ENCODE measurements at places on chromosomes 7 and 10.

DNA sequence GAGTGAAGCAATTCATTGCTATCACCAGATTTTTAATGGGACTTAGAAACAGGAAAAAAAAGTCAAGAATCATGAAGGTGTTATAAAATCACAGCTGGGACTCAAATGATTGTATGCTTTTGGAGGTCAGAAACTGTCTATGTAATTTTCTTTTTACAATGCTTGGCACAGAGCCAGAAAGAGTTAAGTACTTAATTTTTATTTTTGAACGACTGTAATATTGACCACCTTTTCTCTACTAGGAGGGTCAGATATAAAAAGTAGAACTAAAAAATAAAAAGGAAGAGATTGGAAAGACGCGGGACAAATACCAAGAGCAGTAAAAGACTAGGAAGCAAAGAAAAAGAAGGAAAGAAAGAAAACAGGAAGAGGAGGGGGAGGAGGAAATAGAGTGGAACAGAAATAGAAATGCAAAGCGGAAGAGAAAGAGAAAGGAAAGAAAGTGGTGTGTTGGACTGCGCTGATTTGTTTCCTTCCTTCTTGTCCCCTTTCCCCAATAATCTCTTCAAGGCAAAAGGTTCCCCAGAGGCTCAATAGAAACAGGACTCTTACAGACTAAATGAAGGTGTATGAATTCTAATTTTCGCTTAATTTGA lies 23.2 kb upstream of the C1GALT1 start:
- no peak for DNase-seq

GRCh38 chr10:90919683-90920574 lies 958 bp downstream of the ANKRD1 start:
- no peak for DNase-seq

GRCh38 chr7:79692015-79692414 lies 238.5 kb upstream of the MAGI2 start:
- no peak for DNase-seq

GRCh38 chr7:11366118-11366517 lies 392.4 kb downstream of the PHF14 start:
- no peak for DNase-seq

GRCh38 chr10:75623310-75624093 lies 192.1 kb downstream of the LRMDA start:
- no peak for DNase-seq

- no peak for DNase-seq
These were observed 228.4 kb downstream of the TRIL start for GRCh38 chr7:28729727-28730126.

- DNase-seq: no peak
These were observed 153.6 kb upstream of the CTTNBP2 start for GRCh38 chr7:118026791-118027190.

DNA sequence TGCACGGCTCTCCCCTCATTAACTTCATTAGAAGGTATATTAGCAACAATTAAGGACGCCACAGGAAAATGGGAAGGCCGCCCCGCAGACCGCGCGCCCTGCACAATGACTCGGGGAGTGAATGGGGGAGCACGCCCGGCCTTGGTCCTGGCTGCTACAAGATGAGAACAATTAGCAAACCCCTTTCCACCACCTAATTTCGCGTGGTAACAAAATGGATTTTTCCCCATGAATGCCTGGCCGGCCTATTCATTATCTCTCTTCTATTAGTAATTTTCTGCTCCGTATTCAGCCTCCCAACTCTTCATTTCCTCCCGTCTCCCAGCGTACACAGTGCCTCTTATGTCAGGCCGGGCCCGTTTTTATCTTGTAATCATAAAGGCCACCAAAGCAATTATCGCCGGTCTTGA lies 346.9 kb downstream of the DNAJB6 start:
- DNase-seq: no peak

DNA sequence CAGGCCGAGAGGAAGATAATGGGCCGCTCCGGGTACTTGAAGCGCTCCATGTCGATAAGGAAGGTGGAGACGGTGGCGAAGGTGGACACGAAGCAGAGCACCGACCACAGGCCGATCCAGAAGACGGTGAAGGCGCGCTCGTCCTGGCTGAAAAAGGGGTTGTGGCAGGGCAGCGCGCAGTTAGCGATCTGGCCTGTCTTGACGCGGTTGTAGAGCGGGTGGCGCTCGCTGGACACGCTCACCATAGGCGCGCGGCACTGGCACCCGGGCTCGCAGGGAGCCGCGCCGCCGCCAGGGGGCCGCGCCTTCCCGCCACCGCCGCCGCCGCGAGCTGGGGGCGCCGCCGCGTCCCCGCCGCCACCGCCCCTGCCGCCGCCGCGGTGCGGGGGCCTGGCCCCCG lies 1.6 kb downstream of the FZD8 start:
- peak; percentile 18 for DNase-seq

DNA sequence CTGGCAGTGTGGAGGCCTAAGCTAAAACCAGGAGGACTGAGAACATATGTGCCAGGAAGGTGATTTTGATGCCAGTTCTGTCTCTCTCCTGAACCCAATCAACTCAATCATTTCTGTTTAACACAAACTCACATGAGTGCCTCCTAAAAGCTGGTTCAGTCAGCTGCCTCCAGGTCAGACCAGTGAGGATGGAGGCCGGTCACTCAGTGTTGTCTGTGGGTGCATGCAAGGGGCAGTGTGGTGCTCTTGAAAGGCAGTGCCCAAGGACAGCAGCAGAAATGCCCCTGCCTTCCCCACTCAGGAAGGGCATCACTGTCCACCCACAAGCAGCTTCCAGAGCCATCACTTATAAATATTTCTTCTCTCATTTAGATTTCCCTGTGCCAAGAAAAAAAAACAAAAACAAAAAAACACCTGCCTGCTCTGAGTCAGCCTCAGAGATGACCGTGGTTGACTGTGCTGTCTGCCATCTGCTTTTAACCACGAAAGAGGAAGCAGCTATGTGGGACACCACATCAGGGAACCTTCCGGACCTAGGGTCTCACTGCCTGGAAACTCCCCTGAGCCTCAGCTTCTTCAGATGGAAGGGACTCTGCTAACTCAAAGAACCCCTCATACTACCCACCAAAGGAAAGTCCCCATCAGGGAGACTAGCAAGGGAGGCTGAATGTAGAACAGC lies 39.1 kb downstream of the VOPP1 start:
- DNase-seq: peak; percentile 27

DNA sequence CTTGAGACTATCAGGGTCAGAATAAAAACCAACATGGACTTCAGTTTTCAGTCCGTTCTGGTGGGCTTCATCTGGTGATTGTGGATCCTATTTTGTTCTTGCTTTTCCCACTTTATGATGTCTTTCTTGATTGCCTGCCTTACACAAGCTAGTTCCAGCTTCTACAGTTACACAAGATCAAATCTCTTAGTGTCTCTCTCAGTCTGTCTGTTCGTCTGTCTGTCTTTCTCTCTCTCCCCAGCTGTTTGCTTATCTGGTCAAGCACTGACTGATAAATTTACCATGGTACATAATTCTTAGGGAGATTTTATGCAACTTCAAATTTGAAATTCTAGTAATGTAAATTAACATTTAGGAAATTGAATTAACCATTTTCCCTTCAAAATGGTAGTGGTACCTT lies 35.8 kb downstream of the TAX1BP1 start:
- DNase-seq: no peak

DNA sequence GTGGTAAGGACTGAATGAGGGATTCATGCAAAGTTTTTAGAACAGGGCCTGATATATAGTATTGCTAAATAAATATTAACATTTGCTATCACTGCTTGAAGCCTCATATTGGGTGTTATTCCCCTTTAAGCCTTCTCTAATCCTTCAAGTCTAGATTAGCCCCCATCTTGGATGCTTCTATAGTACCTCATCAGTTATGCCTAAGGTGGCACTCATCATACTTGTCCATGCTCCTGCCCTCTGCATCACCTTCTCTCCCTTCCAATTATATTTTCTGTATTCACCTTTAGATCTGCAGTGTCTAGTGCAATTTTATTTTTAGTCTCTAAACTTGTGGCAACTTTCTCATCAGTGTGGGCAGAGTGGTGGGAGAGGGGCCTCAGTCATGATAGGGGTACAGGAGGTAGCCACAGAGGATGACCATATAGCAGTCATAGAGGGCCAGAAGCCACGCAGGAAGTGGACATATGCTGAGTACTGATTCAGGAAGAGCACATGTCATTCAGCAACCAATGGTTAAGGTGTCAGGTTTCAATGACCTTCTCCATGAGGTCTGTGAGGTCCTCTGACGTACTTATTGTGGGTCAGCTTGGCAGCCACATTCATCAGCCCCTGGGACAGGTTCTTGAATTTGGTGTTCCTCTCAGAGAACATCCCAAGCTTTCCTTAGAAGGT lies 2.5 kb downstream of the ENTPD1 start:
- no peak for DNase-seq

All from DMS79 treated with DMSO at 0.1 percent for 48 hours (cell line).